Activated T-helper 1 cell treated with anti-CD3 and anti-CD28 coated beads, Interleukin-2, amount 50 U/mL, for 16 hours (primary cell): ENCODE measurements at places on chromosomes 11 and 22.

GRCh38 chr11:44243595-44244343, 66.2 kb downstream of the ALX4 start:
- no peak for DNase-seq

GRCh38 chr22:42820045-42820763, 36.9 kb downstream of the ARFGAP3 start:
- no peak for DNase-seq

- no peak for DNase-seq
Observed at GRCh38 chr11:2739531-2740274, 39.9 kb upstream of the KCNQ1OT1 start.

DNA sequence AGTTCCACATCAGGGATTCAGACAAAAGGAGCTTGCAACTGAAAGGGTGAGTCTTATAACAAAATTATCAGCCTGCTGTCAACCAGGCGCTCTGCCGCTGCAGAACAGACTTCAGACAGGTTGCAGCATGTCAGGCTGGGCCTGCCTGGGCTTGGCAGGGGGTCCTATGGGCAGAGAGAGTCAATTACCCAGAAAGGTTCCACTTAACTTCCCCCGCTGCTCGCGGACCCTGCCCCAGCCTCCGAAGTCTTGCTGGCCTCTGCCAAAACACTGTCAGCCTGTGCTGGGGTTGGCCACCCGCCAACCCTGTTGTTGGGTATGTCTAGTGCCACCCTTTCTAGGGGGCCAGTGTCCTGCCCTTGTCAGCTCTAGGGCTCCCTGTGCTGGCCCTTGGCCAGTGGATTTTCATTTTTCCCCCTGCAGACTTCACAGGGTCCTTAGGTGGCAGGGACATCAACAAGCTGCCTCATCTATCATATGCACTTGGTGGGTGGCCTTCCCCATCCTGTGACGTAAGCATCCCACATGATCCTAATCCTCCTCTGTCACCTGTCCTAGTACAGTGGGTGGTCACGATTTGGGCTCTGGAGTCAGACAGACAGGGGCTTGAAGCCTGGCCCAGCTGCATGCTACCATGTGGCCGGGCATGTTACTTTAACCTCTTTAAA, 166.5 kb upstream of the CADM1 start:
- DNase-seq: no peak

DNA sequence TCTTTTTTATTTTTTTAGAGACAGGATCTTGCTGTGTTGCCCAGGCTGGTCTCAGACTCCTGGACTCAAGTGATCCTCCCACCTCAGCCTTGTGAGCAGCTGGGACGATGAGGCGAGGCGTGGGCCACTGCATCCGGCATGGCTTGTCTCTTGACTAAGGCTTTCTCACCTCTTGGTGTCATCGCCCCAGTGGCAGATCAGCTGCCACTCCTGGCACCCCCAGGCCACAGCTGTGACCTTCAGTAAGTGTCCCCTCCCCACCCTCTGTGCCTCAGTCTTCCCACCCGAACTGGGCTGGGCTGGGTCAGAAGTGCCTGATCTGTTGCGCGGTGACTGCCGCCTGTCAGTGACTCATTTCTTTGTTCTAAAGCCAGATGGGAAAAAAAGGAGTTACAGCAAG, 3.6 kb downstream of the SYNGR1 start:
- DNase-seq: no peak

DNA sequence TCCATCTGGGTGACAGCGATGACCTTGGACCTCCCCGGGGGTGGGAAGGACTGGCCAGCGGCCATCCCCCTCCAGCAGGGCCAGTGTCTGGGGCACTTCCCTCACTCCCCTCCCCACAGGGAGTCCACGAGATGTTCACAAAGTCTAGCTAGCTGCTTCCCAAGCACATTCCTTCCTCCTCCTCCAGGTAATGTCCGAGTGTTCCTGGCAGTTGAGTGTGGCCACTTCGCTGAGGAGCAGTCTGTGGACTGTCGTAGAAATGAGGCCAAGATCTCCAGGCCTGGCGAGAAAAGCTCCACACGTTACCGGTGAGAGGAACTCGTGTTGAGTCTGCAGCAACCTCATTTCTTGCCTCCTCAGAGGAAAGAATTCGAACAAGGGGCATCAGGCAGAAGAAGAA, 425.5 kb downstream of the BRD1 start:
- no peak for DNase-seq

DNA sequence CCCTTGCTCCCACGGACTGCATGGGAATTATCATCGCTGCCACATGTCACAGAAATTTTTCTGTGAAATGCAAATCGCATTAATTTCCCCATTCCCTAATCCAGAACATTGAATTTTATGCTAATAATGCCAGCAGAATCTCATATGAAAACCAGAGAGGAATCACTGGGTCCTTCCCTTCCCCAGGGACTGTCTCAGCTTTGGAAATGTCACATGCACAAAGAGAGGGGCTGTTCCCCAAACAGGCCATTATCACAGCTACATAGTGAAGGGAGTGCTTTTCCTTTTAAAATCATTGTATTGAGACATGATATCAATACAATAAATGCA, 954.5 kb downstream of the BRD1 start:
- DNase-seq: no peak

DNA sequence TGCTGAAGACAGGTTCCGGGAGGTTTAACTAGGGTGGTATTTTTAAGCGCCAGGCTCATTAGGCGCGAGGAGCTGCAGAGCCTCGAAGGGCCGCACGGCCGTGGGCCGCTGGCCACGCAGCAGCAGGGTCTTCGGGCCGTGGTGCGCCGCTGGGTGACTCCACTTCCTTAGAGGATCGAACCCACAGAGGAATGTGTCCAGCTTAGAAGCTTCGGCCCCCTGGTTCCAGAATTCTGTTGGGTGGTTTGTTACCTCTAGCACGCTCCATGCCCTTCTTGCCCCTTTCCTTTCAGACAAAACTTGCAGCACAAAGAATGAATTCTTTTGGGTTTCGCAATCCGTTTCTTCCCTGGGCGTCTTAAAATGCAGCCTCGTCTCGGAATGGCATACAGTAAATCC, 773 bp upstream of the PATL1 start:
- no peak for DNase-seq

DNA sequence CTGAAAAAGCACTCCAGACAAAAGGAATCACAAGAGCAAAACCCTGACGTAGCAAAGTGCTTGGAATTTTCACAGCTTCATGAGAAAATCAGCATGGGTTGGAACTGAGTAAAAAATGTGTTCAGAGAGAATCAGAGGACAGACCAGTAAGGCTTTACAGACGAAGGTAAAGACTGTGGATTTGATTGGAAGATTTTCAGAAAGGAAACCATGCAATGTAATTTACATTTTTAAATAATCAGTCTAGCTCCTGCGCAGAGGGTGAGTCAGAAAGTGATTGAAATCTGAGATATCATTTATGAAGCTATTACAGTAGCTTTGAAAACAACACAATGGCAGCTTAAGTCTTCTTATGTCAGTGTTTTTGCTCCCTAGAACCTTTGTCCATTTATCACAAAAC, 1122.3 kb downstream of the LRRC4C start:
- no peak for DNase-seq

DNA sequence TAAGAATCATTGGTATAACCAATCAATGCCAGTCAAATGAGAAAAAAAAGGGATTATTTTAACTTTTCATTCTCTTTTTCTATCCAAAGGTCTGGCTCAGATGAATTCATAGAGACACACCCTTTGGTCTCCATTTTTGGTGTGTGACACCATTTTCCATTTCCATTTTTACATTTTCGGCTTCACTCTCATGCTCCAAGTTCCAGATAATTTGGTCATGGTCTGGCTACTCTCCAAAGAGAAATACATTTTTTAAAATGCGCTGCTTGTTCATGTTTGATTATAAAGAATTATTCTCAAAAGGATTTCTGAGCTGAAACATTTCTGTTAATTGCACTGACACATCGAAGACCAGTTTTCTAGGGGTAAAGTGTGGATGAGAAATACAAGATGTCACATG, 51.6 kb upstream of the FIBIN start:
- no peak for DNase-seq

DNA sequence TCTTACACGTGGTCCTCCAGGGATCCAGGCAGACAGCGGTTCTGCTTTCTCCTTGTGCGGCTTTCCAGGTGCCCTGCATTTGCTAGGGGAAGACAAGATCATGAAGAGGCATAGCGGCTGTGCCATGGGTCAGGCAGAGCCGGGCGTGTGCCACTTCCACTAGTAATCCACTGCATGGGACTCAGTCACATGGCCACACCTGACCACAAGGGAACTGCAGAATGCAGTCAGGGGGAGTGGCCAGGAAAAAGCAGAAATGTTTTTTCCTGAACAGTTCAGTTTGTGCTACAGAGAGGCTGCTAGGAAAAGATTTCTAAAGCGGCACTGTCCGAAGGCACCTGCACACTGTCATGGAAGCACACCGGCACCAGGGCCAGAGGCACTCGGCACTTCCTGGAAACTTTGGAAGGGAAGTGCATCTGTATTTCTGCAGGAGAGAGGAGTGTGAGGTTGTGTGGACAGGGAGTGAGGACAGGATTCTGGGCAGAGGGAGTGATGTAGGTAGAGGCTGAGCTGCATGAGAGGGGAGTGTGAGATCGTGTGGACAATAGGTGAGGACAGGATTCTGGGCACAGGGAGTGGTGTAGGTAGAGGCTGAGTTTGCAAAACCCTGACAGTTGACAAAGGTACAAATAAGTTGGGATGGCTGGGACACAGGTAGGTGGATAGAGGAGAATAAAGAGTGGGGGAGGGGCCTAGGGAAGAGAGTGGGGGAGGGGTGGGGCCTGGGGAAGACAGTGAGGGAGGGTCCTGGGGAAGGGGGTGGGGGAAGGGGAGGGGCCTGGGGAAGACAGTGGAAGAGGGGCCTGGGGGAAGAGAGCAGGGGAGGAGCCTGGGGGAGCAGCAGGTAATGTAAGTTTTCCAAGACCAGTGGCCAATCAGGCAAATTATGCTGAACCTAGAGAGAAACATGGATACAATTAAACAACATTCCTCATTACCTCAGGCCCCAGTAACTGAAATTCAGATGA, 1436.3 kb downstream of the TBC1D22A start:
- DNase-seq: no peak

DNA sequence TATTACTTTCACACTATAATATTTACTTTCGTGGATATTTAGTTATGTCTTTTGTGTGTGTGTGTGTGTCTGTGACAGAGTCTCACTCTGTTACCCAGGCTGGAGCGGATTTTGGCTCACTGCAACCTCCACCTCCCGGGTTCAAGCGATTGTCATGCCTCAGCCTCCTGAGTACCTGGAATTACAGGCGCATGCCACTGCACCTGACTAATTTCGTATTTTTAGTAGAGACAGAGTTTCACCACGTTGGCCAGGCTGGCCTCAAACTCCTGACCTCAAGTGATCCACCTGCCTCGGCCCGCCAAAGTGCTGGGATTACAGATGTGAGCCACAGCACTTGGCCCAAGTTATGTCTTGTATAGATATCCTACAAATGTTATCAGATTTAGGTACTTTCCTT, 9.9 kb downstream of the PISD start:
- DNase-seq: no peak

DNA sequence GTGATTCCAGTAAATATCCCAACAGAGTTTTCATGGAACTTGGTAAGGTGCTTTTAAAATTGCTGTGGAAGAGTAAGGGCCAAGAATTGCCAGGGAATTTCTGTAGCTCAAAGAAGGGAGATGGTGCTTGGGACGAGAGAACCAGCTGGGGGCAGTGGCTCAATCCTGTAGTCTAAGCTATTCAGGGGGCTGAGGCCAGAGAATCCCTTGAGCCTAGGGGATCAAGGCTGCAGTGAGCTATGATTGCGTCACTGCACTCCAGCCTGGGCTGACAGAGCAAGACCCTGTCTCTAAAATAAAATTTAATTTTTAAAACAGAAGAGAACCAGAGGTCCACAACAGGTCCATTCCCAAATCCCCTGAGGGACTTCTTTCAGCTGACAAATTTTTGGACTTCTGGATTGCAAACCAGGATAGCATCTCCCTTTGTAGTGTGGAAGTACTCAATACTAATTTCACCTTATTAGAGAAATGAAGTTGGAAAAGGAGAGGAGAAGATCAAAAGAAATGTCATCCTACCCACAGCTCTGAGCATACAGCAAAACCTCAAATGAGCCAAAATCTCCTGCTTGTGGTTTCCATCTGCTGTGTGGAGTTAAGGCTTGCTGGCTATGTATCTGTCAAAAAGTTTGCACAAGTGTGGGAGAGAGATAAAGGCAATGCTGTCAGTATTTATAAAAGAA, 59.2 kb upstream of the CLPB start:
- DNase-seq: no peak

- DNase-seq: no peak
Observed at GRCh38 chr22:20206709-20207215, 55.9 kb upstream of the CCDC188 start.

DNA sequence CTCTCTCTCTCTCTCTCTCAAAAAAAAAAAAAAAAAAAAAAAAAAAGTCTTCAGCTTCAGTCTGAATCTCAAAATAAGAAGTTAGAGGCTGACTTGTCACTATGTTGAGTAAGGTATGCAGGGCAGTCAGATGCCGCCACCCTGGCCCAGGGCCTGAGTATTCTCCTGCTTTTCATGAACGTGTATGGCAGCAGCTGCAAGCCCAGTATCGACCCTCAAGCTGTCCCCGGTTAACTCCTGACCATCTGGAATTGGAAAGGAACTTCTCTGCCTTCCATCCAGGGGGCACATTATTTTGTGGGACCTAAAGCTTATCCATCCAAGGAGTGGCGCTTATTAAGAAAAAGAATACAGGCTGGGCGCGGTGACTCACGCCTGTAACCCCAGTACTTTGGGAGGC, 11.4 kb downstream of the MRGPRD start:
- no peak for DNase-seq

DNA sequence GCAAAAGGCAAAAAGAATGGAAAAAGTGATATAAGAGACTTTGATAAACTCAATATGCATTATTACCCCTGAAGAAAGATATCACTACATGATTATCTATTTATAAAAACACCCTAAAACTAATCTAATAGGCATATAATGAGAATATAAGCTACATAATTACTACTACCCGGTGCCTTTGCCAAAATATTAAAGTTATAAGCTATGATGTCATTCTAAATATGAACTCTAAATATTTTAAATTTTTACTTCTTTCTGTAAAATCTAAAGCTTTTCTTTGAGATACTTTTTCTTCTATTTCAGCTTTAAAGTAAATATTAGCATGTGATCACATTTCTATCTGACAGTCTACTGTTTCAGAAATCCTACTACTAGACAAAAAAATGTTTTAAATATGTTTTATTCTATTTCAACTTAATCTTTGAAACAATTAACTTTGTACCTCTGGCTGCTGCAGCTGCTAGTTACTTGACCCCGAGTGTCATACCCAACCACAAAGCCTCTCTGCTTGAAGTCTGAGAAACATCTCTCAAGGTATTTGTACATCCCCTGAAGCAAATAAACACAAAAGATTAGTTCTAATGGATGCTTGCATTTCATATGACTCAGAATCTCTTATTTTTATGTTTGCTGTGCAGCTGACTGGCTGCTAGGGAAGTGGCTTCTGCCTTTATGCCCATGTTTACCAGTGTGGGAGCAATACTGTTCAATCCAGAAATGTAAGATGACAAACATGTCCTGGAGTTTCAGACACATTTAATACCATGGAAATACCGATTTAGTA, 26.8 kb downstream of the PGM2L1 start:
- DNase-seq: no peak

- no peak for DNase-seq
Observed at GRCh38 chr11:8314916-8315315, 51.2 kb upstream of the LMO1 start.
